Endothelial cell (in vitro differentiated cells): ENCODE measurements at places on chromosomes 16 and 17. TPM values are rescaled to one million over a fixed set of nuclear protein-coding genes. Genes with fewer than 3 reads are reported as not detected.

ZFP1 gene
- total RNA-seq: 12.0 TPM

TBC1D3E gene
- total RNA-seq: not detected

ATP2C2 gene
- total RNA-seq: 2.7 TPM

CLDN9 gene
- not detected for total RNA-seq

DNAI2 gene
- not detected for total RNA-seq

TBC1D3C gene
- not detected for total RNA-seq

SPATA22 gene
- not detected for total RNA-seq

CORO6 gene
- total RNA-seq: 13.0 TPM

FBXO39 gene
- not detected for total RNA-seq

DNA sequence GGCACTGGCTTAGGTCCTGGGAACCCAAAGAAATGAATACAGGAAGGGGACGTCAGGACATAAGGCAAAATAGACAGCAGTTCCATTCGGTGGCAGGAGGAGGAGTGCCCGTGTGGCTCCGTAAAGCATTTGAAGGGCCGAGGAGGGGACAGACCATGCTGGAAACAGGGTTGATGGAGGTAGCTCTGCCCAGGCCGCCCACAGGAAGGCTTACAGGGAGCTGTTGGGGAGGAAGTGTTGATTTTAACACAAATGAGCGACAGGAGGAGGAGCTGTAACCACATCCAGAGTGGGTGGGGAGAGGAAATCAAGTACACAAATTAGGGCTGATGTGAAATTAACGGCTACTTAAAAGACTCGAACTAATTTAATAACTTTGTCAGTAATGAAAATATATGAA is 54.6 kb downstream of the RBFOX3 start:
- H3K4me3 ChIP-seq: no peak overlapping the region
- H3K27ac ChIP-seq: no peak overlapping the region
- peaks cover 3% of the 10 kb centered on the region for H3K4me1 ChIP-seq
- peaks cover 5% of the 10 kb centered on the region for H3K36me3 ChIP-seq
- no peak for DNase-seq

DNA sequence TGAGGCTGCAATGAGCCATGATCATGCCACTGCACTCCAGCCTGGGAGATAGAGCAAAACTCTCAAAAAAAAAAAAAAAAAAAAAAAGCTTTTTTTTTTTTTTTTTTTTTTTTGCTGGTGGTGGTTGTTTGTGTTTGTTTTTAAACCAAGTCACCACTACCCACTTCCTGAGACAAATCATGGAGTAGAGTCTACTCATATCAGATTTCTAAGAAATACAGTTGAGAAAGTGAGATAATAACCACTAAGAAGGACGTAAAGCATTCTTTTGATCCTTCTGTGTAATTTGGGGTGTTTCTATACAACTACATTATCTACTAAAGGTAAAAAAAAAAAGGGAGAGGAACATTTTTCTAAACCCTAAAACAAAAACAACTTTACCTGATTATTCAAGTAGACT is 38.0 kb downstream of the AXIN2 start:
- H3K27me3 ChIP-seq: peaks cover 2% of the 10 kb centered on the region
- H3K4me1 ChIP-seq: peaks cover 16% of the 10 kb centered on the region
- no peak overlapping the region for H3K27ac ChIP-seq

GRCh38 chr17:42855048-42855596 is 4.1 kb downstream of the AOC3 start:
- H3K27me3 ChIP-seq: peaks cover 10% of the 10 kb centered on the region
- peaks cover 32% of the 10 kb centered on the region for H3K4me1 ChIP-seq
- H3K4me3 ChIP-seq: no peak overlapping the region
- H3K27ac ChIP-seq: no peak overlapping the region
- DNase-seq: no peak

DNA sequence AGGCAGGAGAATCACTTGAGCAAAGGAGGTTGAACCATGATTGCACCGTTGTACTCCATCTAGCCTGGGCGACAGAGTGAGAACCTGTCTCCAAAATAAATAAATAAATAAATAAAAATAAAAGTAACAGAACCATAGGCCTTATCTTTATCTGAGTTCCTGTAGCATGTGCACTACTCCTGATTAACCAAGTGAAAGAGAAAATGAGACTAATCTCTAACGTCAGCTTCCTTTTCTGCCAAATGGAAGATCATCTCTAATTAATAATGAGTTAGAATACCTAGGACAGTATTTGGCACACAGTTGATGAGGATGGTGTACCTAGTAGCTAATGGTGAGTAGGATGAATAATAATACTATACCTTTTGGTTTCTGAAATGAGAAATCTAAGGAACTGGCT is 520.4 kb downstream of the WWOX start:
- no peak overlapping the region for H3K27ac ChIP-seq
- H3K27me3 ChIP-seq: no peaks in the 10 kb centered on the region
- no peaks in the 10 kb centered on the region for H3K4me1 ChIP-seq
- no peak overlapping the region for H3K4me3 ChIP-seq
- no peak for DNase-seq

DNA sequence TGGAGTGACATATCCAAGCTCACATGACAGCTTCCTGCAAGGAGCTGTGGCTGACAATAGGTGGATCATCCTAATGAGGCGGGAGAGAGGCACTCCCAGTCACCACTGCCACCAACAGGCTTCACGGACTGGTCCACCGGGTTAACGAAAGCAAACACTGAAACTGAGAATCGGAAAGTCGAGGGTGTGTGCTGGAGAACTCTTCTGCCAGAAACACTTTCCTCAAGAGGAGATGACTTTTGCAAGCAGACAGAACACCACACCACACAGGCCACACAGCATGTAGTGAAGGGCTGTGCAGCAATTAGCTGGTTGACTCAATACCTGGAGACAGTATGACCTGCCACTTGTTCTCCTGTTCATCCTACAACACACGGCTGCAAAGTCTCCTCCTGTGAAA is 53.0 kb upstream of the DNAJA2 start:
- peaks cover 1% of the 10 kb centered on the region for H3K27me3 ChIP-seq
- no peak overlapping the region for H3K27ac ChIP-seq
- no peaks in the 10 kb centered on the region for H3K36me3 ChIP-seq
- H3K4me3 ChIP-seq: no peak overlapping the region
- H3K4me1 ChIP-seq: no peaks in the 10 kb centered on the region

DNA sequence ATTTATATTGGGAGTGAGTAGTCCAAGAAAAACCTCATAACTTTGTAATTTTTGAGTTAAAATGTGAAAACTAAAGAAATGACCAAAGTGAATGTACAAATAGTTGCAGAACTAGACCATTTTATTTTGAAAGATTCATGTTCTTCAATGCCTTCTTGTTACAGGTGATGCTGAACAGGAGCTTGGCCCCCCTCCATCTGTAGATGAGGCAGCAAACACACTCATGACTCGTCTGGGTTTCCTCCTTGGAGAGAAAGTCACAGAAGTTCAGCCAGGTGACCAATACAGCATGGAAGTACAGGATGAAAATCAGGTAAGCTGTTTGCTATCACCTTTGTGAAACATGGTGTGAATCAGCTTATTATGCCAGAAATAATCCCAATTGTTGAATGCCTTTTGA is 227.8 kb downstream of the TANC2 start:
- no peaks in the 10 kb centered on the region for H3K4me1 ChIP-seq
- no peaks in the 10 kb centered on the region for H3K36me3 ChIP-seq
- no peak overlapping the region for H3K27ac ChIP-seq
- H3K27me3 ChIP-seq: no peaks in the 10 kb centered on the region
- DNase-seq: no peak

DNA sequence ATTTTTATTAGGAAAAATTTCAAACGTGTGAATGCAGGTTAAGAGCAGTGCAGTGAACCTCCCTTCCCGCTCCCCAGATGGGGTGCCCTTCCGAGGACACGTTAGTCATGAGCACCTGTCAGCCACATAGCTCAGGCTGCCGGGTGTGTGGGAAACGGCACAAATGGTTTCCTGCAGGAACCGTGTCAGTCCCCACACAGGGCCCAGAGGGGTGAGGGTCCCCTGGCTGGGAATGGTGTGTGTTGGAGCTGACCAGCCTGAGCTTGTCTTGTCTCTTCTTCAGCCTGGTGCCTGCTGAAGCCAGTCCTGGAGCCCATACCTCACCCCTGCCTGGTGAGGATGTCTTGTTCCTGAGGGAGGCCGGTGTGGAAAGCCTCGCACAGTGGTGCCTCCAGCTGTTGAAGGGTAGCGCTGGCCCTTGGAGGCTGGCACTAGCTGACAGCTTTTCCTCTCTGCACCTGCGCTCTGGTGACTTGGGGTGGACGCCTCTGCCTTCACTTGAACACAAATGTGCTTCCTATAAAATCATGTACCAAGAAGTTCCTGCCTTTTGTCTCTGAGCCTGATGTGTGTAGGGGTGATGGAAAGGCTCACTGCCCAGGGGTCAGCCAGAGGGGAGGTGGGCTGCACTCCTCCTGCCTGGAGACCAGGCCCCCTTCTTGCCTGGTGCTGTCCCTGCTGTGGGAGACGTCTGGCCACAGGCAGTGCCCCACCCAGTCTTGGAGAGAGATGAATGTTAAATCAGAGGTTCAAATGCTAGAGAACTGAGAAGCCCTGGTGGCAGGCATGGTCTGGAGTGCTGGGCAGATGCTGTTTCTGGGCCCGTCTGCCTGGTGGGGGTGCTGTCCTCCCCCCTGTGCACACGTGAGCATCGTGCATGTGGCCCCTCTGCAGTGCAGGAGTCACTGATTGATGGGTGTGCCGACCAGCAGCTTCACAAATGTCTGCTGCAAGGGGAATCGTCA is 102.6 kb upstream of the ZNF750 start:
- H3K4me1 ChIP-seq: no peaks in the 10 kb centered on the region
- H3K4me3 ChIP-seq: peak overlapping the region; percentile 80
- no peak for DNase-seq
- no peak overlapping the region for H3K27ac ChIP-seq
- peaks cover 5% of the 10 kb centered on the region for H3K27me3 ChIP-seq
- H3K36me3 ChIP-seq: peaks cover 81% of the 10 kb centered on the region

GRCh38 chr17:80963812-80964543 is 27.7 kb upstream of the CHMP6 start:
- peaks cover 11% of the 10 kb centered on the region for H3K27me3 ChIP-seq
- peaks cover 5% of the 10 kb centered on the region for H3K36me3 ChIP-seq
- DNase-seq: no peak

DNA sequence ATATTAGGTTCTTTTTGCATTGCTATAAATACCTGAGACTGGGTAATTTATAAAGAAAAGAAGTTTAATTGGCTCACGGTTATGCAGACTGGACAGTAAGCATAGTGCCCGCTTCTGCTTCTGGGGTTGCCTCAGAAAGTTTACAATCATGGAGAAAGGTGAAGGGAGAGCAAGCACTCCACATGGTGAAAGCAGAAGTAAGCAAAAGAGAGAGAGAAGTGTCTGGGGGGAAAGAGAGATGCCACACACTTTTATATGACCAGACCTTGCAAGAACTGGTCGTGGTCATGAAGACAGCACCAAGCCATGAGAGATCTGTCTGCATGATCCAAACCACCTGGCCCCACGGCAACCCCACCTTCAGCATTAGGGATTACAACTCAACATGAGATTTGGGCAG is 45.4 kb downstream of the KCNJ16 start:
- DNase-seq: no peak
- H3K4me3 ChIP-seq: no peak overlapping the region
- H3K27ac ChIP-seq: no peak overlapping the region
- H3K36me3 ChIP-seq: peaks cover 8% of the 10 kb centered on the region
- H3K4me1 ChIP-seq: no peaks in the 10 kb centered on the region

DNA sequence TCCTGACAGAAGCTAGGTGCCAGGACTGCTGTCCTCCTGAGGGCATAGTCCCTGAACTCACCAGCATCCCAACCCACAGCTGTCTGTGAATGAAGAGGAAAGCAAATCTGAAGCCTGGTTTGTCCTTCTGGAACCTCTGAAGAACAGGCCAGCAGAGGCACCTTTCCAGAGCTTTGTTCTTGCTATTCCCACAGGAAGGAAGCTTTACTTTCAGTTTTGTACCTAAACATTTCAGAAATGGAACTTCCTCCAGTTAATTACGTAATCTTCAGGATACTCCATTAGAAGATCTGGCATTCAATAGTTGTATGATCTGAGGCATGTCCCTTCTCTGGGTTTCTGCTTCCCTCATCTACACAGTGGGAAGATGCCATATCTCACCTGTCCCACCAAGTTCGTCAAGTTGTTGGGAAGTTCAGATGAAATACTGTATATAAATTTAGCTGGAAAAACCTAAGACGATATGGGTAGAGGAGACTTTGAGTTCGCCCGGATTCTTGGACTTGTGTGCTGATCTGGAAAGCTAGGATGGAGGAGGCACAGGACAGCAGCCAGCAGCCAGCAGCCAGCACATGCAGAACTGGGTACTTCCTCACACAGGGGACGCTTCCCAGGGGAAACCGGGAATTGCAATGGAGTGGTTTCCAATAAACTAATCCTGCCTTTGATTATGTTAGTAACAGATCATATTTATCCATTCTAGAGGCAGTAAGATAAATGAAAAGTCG is 22.4 kb downstream of the NXPH3 start:
- DNase-seq: no peak
- peaks cover 23% of the 10 kb centered on the region for H3K4me1 ChIP-seq
- H3K4me3 ChIP-seq: peak overlapping the region; percentile 28
- H3K36me3 ChIP-seq: peaks cover 30% of the 10 kb centered on the region

DNA sequence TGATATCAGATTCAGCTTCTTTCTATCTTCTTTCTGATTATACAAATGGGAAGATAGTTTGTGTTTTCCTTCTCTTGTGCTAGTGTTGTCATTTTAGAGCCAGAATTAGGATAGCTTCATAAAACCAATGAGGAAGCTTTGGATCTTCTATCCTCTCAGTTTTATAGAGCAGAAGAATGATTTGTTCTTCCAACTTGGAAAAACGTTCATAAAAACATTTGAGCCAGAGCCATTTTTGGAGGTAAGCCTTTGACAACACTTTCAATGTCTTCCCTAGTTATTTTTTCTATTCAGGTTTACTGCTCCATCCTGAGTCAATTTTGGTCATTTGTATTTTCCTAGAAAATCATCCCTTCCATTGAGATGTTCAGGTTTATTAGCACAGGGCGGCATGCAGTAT is 91.2 kb upstream of the MYOCD start:
- H3K4me1 ChIP-seq: no peaks in the 10 kb centered on the region
- H3K4me3 ChIP-seq: no peak overlapping the region
- H3K36me3 ChIP-seq: no peaks in the 10 kb centered on the region
- no peak for DNase-seq

- DNase-seq: peak; percentile 60
- peaks cover 25% of the 10 kb centered on the region for H3K27me3 ChIP-seq
- H3K4me1 ChIP-seq: peaks cover 69% of the 10 kb centered on the region
- peak overlapping the region; percentile 79 for H3K27ac ChIP-seq
- peaks cover 39% of the 10 kb centered on the region for H3K36me3 ChIP-seq
These were observed 10.3 kb downstream of the HIC1 start for GRCh38 chr17:2064980-2065785.

DNA sequence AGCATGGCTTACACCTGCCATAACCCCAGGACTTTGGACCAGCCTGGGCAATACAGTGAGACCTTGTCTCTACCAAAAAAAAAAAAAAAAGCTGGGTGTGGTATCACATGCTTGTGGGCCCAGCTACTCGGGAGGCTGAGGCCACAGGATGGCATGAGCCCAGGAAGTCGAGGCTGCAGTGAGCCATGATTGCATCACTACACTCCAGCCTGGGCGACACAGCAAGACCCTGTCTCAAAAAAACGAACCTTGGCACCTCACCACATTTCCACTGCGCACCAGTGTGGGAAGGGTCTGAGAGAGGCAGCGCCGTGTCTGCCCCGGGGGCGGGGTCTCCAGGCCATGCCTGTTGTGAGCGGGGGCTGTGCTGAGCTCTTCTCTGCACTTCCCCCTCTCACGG is 6.3 kb downstream of the ACSF3 start:
- peaks cover 3% of the 10 kb centered on the region for H3K4me1 ChIP-seq
- no peak overlapping the region for H3K4me3 ChIP-seq
- no peak overlapping the region for H3K27ac ChIP-seq
- no peak for DNase-seq
- peaks cover 15% of the 10 kb centered on the region for H3K36me3 ChIP-seq
- H3K27me3 ChIP-seq: peaks cover 4% of the 10 kb centered on the region

- peaks cover 11% of the 10 kb centered on the region for H3K36me3 ChIP-seq
- DNase-seq: no peak
- peaks cover 18% of the 10 kb centered on the region for H3K4me1 ChIP-seq
These were observed 45.8 kb upstream of the CIBAR2 start for GRCh38 chr16:85157813-85158742.
